ENCODE measurements at places on chromosomes 12 and 14.

DNA sequence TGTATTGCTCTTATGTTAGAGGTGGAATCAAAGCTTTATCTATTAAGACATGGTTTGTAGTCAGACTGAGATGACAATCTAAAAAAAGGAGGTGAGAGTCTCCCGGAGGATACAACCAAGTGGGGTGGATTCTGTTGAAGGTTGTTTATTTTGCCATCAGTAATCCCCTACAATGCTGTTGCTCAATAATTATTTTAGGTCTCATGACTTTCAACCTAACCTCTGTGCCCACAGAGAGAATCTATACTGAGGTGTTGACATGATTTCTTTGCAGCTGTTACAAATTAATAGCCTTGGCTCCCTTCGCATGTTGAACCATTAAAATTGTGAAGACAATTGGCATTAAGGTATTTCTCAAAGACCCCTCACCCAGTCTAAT, 28.7 kb upstream of the FOS start:
- DNase-seq = no peak

- no peak for DNase-seq
Observed at GRCh38 chr14:105493921-105494605, 3.0 kb downstream of the TEDC1 start.

DNA sequence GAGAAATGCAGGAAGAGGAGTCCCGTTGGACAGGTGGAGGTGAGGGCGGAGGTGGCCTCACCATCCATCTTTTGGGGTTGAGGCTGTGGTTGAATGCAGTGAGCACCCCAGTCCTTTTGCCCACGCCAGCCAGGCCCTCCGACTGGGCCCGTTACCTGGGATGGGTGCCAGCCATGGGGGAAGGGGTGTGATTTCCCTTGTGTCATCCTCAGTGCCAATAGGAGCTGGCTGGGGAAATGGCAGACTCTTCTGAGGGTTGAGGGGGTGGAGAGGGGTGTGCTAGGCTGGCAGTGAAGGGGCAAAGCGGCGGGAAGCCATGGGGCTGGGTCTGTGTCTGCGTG, 9.6 kb downstream of the KCNH3 start:
- DNase-seq = no peak

GRCh38 chr12:67269633-67270573, 745 bp downstream of the CAND1 start:
- DNase-seq = no peak

DNA sequence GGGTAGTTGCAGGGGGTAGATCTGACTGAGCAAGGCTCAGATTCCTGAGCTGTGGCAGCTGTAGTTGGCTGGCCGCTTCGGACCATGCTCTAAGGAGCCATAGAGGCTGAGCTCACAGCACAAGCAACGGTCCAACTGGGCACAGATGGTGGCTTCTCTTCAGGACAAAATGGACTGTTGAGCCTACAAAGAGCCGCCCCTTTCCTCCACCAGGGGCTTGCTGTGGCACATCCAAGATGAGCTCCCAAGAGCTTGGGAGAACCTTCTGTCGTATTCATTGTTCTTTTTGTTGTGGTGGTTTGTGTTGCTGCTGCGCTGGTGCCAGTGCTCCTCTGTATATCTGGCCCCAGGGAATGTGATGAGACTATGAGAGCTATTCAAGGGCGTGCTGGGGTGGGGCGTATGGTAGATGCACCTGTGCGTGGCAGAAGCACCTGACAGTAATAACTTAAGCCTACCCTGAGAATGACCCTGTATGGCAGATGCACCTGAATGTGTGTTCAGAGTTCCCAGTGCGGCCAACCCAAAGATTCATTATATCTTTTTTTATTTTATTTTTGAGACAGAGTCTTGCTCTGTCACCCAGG, 17.8 kb upstream of the LGALS3 start:
- peak; percentile 22 for DNase-seq

DNA sequence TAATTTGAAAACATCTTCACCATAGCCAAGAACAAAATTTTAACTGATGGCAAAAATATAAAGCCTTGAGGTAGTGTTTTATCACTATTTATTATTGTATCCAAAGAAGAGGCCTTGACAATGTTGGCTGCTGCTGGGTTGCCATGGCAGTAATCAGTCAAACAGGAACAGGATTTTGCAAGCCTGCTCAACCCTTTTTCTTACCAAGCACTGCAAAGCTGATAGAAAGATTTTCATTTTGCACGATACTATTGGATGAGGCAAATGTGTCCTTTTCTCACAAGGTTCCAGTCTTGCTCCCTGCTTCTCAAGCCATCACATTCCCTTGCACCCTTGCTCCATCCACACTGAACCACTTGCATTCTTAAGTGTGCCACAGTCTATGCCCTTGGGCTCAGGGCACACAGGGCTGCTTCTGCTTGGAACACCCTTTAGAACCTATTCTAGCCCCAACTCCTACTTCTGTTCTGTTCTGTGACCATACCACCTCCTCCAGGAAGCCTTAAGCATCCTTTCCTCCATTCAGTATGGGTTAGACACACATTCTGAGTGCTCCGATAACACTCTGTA, 76.5 kb upstream of the AMIGO2 start:
- no peak for DNase-seq

DNA sequence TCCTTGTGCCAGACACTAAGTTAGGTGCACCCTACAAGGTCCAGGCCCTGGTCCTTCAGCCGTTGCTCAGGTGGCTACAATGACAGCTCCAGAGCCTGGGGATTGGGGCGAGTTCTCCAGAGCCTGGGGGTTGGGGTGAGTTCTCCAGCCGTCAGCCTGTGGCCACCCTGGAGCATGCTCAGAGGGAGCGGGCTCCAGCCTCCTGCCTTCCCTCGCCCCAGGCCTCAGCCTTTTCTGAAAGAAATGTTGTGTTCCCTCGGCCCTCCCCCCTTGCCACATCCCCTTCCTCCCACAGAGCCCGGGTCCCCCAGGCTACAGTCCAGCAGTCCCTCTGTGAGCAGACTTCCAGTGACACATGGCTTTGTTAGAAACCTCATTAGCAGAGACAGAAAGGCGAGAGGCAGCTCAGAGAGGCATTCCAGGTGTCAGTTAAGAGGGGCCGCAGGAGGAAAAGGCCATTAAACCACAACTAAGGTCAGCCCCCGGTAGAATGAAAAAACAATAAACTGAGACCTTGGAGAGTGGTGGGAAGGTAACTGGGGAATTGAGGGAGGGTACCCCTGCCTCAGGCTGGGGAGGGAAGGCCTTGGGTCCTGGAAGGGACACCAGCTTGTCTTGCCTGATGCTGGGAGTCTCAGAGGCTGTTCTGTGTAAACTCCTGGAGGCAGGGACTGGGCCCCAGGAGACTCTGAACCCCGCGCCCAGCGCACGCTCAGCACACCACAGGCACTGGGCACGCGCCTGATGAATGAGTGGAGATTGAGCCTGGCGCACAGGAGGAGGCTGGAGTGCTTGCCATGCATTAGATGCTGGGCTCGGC, 23.1 kb upstream of the COL2A1 start:
- no peak for DNase-seq

DNA sequence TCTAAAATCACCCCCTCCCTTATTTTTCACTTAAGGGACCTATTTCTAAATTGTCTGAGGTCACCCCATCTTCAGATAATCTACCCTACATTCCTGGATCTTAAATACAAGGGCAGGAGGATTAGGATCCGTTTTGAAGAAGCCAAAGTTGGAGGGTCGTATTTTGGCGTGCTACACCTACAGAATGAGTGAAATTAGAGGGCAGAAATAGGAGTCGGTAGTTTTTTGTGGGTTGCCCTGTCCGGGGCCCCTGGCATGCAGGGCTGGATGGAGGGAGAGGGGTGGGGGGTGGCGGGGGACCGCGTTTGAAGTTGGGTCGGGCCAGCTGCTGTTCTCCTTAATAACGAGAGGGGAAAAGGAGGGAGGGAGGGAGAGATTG, 300 bp upstream of the CCND2 start:
- no peak for DNase-seq

- no peak for DNase-seq
Observed at GRCh38 chr14:72616294-72616693, 277.6 kb downstream of the DPF3 start.

DNA sequence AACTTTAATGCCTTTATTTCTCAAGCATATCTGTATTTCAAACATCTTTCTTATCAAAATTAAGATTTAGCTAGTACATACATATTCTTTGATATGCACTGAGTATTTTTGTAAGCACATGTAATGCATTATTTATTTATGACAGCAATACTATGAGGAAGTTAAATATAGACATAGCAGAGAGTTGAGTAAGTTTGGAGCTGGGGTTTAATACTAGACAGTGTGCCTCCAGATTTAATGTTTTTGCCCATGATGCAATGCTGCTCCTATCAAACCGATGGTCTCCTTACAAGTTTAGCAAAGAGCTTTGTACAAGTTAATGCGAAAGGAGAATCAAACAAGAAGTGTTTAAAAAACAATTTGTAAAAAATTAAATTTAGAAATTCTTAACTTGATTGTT, 826.6 kb upstream of the MGAT4C start:
- DNase-seq = no peak

DNA sequence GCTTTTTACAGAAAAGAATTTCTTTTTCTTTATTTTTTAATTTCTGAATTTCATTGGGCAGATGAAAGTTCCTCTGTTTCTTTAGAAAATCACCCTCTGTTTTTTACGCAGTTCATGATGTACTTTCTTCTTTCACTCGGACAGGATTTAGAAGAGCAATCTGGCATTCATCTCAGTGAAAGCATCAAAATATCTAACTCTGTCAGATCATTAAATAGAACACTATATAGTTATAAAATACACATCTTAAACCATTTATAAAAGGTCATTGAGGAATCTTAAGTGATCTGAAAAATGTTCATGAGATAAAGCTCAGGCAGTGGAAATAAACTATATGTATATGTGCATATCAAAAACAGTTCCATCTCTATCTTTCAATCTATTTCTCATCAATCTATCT, 3.9 kb downstream of the IFNG-AS1 start:
- DNase-seq = no peak

DNA sequence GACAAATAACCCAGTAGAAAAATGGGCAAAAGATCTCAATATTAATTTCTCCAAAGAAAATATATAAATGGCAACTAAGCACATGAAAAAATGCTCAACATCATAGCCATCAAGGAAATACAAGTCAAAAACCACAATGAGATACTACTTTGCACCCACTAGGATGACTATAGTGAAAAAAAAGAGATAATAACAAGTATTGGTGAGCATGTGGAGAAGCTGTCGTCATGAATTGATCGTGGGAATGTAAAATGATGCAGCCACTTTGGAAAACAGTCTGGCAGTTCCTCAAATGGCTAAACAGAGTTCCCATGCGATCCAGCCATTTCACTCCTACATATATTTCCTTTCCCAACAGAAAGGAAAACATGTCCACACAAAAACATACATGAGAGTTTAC, 18.1 kb downstream of the JDP2 start:
- DNase-seq = no peak

DNA sequence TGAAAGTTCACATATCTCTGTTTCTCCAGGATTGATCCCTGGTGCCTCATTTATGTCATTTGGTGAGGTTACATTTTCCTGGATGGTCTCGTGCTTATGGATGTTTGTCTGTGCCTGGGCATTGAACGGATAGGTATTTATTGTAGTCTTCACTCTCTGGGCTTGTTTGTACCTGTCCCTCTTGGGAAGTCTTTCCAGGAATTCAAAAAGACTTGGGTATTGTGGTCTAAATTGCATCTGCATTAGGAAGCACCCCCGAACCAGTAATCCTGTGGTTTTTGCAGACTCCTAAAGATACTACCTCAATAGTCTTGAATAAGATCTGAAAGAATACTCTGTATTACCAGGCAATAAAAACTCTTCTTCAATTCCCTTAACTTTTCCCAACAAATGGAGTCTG, 720.8 kb downstream of the SLC6A15 start:
- no peak for DNase-seq

DNA sequence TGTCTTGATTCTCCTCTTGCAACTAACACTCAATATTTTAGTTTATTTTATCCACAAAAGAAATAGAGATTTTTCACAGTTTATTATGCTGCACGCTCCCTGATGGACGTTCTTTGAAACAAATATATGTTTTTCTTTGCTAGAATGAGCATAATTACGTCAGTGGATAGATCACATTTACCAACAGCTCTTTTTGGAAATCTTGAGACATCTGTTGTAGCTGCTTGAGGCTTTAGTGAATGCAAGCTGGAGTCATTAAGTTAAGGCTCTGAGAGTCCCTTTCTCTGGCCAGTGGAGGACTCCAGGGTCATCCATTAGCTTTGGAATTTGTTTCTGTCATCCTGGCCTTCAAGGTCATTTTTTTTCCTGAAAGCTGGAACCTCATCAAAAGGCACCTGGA, 405.6 kb upstream of the TMEM132C start:
- DNase-seq = no peak

- no peak for DNase-seq
Observed at GRCh38 chr12:94458877-94459727, 565 bp downstream of the CEP83 start.

GRCh38 chr12:41680155-41680554, 464.5 kb downstream of the GXYLT1 start:
- no peak for DNase-seq

DNA sequence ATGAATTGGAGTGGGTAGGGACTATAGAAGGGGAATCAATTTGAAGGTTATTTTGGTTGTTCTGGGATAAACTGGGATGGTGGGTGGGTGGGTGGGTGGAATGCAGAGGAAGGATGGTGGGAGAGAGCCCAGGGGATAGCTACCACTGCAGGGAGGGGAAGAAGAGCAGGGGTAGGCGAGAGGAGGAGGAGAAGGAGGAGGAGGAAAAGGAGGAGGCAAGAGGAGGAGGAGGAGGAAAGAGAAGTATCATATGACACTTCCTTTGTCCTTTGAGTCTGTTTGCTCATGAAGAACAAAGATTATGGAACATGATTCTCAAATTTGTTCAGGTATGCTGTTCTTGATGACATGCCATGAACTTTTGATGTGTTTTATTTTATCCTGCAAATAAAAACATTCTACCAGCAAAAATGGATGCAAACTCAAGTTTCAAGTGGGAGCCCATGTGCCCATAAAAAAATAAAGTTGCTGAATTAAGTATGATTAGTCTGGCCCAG, 4.1 kb upstream of the BEST3 start:
- no peak for DNase-seq

Measured in NCI-H446 treated with DMSO at 0.1 percent for 48 hours (cell line).